ENCODE measurements at places on chromosomes 1 and 21.

- DNase-seq = no peak
Observed at GRCh38 chr21:20774737-20775136, 223.5 kb upstream of the NCAM2 start.

DNA sequence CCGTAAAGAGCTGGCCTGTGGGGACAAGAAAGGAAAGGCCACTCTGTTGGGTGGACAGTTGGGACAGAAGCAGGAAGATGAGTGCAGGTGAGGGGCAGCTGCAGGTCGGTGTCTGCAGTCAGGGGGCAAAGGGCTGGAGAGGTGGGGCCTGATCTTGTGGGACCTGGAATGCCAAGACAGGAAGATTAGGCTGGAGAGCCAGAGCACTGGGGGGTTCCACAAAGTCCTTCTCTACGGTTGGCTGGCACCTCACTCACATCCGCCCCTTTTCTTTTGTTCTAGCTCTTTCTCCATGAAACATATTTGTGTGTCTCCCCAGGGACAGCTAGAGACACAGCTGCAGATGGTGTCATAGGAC lies 404.1 kb downstream of the PTPRU start:
- DNase-seq = no peak

GRCh38 chr21:33023574-33024200 lies 2.0 kb upstream of the OLIG2 start:
- no peak for DNase-seq

DNA sequence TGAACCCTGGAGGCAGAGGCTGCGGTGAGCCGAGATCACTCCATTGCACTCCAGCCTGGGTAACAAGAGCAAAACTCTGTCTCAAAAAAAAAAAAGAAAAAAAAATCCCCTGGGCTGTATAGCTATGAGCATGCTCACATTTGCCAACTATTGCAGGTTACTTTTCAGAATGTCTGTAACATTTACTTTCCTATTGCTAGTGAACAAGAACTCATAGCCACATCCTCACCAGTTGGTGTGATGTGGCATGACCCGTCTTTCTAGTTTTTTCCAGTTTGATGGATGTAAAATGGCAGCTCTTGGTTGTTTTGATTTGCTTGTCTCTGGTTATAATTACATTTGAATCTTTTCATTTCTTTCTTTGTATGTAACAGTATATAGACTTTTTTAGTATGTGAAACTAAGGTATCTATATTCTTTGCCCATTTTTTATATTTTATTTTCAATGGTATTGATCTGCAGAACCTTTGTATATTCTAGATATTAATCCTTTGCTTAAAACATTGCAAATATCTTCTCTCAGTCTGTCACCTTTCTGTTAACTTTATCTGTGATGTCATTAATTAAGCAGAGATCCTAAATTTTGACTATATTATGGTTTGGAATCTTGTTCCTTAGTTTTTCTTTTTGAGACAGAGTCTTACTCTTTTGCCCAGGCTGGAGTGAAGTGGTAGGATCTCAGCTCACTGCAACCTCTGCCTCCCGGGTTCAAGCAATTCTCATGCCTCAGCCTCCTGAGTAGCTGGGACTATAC lies 11.6 kb downstream of the MED18 start:
- DNase-seq = no peak

GRCh38 chr1:30971496-30971895 lies 62.9 kb upstream of the SDC3 start:
- no peak for DNase-seq

- DNase-seq = no peak
Observed at GRCh38 chr1:219039682-219040154, 134.0 kb upstream of the LYPLAL1 start.

DNA sequence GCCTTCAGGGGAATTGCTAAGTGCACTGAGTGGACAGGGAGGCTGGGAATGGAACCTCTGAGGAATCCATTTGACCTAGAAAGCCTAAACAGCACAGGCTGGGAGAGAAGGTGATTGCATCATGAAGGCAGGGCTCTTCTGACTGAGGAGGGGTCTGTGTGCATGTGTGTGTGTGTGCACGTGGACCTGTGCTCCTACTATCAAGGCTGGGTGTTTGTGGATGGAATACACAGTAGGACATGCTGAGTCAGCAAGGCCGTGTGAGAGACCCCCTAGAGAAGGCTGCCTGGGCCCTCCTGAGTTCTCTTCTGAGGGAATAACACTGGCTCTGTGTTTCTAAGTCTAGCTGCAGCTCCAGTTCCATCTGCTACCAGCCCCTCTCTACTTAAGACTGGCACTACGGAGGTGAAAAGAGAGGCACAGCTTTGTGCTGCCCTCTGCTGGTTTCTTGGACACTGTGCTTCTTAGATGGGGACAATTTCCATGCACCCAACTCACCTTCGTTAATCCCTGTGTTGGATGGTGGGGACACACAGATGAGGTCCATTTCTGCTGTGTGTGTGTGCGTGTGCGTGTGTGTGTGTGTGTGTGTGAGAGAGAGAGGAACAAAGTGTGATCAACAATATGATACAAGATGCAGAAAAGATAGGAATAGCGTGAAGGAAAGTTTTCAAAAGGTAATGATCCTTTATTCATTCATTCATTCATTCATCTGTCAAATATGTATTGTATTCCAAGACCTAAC lies 6.2 kb upstream of the EFCAB14 start:
- DNase-seq = peak; percentile 78

- peak; percentile 62 for DNase-seq
Observed at GRCh38 chr1:215082532-215083382, at the start of gene KCNK2. Gene KCNK2 (plus strand): TSS chr1:215082737. CDS start chr1:215083386, 649 bp downstream.

- peak; percentile 51 for DNase-seq
Observed at GRCh38 chr1:204465546-204466415, 28.8 kb downstream of the PIK3C2B start.

DNA sequence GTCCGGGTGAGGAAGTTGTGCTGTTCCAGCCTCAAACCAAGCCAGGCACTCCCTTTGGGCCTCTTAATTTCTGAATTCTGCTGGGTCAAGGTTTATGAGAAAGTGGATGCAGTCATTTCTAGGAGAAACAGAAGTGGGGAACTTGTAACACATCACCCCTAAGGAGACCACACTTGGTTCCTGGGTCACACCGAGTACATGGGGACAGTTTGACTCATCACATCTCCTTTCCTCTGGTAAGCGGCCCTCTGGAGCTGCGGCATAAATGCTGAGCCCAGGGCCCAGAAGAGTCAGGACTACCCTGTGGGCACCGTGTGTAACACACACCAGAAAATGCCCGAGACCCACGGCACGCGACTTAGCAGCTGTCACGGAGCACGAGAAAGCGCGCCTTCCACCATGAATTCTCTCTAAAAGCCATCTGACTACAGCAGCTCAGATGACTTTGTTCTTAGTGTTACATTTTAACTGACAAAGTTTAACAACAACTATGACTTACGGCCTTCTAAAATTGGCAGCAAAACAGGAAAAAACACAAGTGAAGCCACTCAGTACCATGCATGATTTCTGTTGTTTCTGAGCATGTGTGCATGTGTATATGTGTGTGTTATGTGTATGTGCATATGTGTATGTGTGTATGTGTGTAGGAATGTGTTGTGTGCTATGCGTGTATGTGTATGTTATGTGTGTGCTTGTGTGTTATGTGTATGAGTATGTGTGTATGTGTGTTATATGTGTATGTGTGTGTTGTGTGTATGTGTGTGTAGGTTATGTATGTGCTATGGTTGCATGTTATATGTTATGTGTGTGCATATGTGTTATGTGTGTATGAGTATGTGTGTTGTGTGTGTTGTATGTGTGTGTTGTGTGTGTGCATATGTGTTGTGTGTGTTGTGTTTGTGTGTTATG lies 50.8 kb downstream of the TOMM20 start:
- peak; percentile 31 for DNase-seq

- no peak for DNase-seq
Observed at GRCh38 chr21:26153758-26154157, 16.8 kb downstream of the APP start.

DNA sequence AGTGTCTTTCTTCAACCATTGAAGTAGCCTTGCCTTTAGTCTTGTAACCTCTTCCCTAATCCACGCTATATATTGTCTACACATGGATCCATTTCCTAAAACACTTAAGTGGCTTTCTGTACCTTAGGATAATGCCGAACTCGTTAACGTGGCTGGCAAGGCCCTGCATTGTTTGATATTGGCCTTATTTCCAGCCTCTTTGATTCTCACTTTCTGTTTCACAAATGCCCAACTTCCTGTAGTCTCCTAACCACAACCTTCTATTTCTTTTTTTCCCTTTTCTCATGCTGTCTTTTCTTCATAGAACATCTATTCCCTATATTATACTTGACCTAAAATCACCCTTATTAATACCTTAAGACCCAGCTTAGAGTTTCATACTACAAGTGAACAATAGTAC lies 536.0 kb downstream of the LMO4 start:
- DNase-seq = no peak

GRCh38 chr1:227944931-227945890 lies 2.5 kb downstream of the WNT9A start:
- DNase-seq = no peak

- DNase-seq = no peak
Observed at GRCh38 chr1:8570465-8570864, 247.0 kb downstream of the RERE start.

DNA sequence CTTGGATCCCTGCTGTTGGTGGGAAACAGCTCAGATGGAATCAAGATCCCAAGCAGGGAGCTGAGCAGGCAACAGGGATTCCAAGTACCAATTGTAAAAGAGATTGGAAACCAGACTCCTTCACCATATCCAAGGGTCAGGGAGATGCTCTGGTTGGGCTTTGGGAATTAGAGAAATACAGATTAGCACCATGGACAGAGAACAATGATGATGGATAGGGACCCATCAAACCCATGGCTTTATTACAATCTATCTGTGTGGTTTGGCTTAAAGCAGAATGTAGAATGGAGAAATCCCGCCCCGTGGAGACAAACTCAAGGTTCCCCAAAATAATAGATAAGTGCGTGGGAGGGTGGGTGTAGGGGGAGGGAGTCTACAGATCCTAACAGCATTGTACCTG lies 120.7 kb upstream of the CSF3R start:
- no peak for DNase-seq

- no peak for DNase-seq
Observed at GRCh38 chr1:231584921-231585320, 41.7 kb upstream of the DISC1 start.

DNA sequence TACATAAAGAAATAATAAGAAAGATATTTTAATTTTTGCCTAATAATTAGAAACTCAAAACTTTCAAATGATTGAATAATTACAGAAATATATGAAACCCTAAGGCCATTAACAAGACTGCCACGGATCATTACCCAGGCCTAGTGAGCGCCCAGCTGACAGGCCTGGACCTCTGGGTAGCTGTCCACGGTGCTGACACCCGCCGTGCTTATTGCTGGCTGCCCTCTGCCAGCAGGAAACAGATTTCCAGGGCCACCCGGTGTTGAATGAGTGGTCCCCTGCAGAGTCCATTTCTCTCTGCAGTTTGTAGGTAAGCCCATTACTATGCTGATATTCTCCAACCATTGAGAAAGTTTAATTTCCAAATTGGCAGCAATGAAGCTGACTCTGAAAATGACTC lies 254.4 kb upstream of the GJB5 start:
- DNase-seq = no peak

DNA sequence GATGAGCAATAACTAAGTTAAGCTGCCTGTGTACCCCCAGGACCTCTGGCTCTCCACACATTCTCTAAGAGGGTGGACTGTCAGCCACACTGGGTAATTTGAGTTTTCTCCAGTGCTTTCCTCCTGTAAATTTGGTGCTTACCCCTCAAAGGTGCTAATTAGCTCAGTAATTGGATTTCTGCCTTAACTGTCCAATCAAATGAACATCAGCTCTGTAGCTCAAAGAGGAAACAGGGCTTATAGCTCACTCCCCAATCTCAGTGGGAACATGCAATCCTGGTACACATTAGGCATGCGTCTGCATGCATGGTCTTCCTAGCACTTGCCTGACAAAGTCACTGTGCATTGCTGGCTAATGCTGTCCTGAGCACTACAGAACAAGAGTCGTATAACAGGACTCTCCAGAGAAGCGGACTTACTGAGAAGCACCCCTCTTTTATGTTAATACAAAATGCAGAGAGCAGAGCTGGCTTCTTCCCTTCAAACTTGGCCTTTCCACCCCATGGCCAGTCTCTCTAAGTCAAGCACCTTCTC lies 110.1 kb downstream of the NTPCR start:
- DNase-seq = no peak

GRCh38 chr1:223876590-223876989 lies 30.8 kb upstream of the TP53BP2 start:
- no peak for DNase-seq

DNA sequence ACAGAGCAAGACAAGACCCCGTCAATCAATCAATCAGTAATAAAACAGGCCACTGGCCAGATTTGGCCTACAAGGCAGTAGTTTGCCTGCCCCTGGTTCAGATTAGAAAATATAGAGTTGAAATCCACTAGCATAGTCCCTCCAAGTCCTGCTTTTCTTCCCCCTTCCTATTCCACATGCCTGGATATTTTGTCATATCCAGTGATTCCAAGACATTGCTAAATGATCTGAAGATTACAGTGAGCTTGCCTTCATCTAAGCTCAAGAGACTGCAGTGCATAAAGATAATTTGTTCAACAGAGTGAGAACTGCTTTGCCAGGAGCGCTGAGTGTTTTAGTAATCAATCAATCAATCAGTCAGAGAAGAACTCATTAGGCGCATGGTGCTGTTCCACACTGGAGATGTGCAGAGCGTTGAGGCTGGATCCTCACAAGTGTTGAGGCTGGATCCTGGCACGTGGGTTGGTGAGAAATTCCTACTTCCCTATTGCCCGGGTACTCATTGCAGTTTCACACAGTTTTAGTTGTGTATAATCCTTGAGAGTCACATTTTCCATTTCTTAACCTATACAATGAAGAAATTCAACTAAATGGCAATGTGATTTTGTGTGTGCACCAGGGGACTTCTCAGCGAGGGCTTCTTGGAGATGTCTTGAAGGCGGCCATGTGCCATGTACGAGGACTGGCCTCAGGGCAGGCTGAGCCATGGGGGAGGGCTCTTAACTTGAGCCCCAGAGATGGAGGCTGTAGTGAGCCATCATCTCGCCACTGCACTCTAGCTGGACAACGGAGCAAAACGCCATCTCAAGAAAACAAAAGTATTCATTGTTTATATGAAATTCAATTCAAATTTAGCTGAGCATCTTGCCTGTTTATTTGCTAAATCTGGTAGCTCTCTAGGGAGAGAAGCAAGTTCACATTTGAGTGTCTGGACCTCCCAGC lies 76.3 kb downstream of the TOMM20 start:
- DNase-seq = no peak

GRCh38 chr1:168373869-168374268 lies 93.2 kb downstream of the TBX19 start:
- no peak for DNase-seq

GRCh38 chr1:201221201-201221846 lies 30.7 kb downstream of the IGFN1 start:
- no peak for DNase-seq

- DNase-seq = peak; percentile 25
Observed at GRCh38 chr1:72037745-72038343, 244.5 kb downstream of the NEGR1 start.

DNA sequence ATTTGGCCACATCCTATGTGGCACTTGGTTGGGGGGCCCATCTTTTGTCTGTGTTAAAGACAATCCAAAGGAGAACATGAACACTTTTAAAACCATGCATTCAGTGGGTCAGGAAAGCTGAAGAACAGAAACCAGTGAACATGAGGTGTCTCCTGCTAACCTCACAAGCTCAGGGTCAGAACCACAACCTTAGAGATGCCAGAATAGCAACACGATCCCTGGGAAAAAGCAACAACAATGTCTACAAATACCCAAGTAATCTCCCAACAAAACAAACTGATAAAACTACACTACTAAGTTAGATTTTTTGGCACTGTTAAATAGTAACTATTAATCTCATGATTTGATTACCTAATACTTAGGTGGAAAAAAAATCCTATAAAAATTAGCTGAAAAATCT lies 34.1 kb upstream of the GNG4 start:
- no peak for DNase-seq
